ENCODE measurements at places on chromosomes 7 and 10.
A peak's percentile ranks its signal among the peaks of the same experiment; 100 is the strongest.

DNA sequence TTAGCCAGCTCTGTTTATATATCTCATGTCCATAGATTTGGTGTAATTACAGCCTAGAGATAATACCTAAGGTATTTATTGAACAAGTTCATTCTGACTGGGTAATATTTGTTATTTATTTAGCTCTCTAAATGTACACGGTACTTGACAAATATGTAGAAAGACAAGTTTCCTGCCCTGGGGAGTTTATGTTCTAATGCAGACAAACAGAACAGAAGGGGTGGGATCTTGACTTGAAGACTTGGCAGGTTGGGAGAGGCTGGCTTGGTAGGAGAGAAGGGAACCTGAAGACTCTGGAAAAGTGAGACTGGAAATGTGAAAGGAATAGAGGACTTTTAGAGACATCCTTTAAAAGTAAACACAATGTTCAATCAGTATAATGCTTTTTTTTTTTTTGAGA is 97.7 kb upstream of the CDK6 start:
- DNase-seq: no peak

DNA sequence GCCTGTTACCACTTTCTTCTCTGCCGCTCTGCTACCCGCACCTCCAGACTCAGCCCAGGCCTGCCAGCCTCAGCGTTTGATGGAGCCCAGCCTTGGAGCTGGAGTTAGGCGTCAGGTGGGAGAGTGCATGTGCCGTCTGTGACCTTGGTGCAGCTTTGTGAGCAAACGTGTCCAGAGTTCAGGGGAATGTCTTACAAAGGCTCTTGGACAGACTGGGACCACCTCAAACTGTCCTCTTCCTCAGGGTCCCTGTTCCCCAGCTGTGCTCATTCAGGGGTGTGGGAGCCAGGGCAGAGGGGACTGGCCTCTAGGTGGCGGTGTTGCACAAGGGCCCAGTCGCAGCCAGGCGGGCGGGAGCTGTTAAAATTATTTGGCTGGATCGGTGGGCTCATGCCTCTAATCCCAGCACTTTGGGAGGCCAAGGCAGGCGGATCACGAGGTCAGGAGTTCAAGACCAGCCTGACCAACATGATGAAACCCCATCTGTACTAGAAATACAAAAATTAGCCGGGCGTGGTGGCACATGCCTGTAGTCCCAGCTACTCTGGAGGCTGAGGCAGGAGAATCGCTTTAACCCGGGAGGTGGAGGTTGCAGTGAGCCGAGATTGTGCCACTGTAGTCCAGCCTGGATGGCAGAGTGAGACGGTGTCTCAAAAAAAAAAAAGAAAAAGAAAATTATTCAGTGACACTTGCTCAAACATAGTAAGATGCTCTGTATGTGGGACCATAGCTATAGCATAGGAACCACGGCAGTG is 89.2 kb downstream of the ADCY1 start:
- DNase-seq: peak; percentile 16

DNA sequence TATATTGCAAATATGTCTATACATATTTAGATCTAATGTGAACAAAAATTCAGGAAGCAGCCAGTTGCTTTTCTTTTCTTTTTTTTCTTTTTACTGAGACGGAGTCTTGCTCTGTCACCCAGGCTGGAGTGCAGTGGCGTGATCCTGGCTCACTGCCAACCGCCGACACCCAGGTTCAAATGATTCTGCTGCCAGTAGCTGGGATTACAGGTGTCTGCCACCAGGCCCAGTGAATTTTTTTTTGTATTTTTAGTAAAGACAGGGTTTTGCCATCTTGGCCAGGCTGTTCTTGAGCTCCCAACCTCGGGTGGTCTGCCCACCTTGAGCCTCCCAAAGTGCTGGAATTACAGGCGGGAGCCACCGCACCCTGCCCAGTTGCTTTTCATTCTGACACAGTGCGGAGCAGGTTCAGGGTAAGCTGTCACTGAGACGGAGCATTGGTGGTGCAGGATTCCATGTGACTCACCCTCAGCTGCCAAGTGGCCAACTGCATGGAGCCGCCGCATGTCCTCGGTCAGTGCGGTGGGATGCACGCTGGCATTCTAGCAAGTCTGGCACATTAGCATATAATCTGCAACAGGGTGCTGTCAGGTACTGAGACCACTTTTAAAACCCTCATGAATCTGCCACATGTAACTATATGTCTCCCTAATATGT is 362.7 kb downstream of the DNAJB6 start:
- no peak for DNase-seq

GRCh38 chr7:53100091-53100490 is 64.7 kb downstream of the POM121L12 start:
- no peak for DNase-seq

- no peak for DNase-seq
Observed at GRCh38 chr7:103686064-103686463, 240.1 kb upstream of the SLC26A5 start.

GRCh38 chr10:14533295-14533694 is 202.6 kb upstream of the FRMD4A start:
- DNase-seq: no peak

- DNase-seq: no peak
Observed at GRCh38 chr7:158328376-158329013, 259.1 kb downstream of the PTPRN2 start.

GRCh38 chr7:41093141-41093540 is 609.7 kb downstream of the INHBA start:
- no peak for DNase-seq

DNA sequence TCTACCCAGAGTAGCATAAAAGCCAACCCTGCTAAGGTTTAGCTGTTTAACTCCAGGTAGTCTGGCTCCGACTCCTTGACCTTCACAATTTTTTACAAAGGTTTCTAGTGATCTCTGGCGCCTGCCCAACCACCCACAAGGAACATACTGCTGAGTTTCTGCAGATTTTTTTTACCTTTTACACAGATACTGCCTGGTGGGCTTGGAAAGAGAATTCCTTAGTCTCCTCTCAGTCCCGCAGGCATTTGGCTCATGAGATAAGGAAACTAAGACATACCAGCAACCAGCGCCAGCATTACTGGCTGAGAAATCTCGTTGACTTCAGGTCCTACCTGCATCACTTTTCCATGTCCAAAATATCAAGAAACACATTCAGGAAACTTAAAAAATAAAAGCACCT is 51.1 kb upstream of the LYZL1 start:
- DNase-seq: no peak

GRCh38 chr10:27242951-27243551 is 2.5 kb upstream of the ACBD5 start:
- peak; percentile 87 for DNase-seq

DNA sequence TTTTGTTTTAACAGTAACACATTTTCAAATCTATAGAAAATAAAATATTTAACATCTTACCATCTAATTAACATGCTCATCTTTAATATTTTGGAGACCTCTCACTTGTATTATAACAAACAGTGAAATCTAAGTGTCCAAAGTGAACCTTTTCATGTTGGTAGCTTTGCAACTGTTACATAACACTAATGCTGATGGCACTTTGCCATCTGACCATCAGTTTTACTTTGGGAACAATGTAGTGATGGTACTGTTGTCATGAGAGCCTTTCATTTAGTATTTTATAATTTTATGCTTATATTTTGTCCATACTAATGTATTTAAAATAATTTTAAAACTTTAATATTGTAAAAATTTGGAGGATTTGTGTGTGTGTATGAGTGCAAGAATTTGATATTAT is 1017.0 kb upstream of the KCND2 start:
- DNase-seq: no peak

DNA sequence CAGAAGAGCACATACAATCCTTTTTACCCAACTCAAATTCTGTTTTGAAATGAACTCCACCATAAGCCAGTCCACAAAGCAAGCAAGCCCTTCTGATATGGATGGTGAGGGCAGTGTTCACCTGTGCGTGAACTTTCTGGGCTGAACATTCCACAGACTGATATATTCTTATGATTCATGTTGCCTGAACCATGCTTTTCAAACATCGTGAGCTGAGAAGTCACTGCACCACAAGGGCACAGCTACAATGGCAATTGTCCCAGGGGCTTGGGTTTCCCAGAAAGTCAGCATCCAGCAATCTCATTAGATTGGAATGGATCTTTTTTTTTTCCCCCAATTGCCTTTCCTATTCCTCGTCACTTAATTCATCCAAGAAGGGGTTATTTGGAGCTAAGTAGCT is 86.9 kb upstream of the ZNF438 start:
- no peak for DNase-seq

DNA sequence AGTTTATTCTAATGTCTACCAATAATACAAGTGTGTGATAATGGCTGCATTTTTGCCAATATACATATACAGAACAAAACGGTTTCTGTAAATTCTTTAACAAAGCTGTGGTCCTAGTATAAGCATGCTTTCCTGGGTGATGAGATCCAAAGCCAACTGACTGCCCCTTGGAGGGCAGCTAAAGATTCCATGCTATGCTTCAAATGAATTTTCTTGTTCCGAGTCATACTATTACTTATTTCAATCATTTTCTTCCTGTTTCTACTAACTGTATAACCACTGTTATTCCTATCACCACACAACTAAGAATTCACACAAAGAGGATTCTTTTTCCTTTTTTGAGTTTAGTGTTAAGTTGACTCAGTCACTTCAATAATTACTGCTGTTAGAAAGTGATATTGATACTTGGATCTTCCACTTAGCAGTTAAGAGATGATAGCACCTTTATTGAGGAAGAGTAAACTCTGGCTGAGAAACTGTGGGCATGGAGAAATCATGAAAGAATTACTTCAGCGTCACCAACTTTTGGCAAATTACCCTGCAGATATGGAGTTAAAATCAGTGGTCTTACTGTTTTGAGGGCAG is 197.5 kb downstream of the ARL4A start:
- DNase-seq: peak; percentile 12

GRCh38 chr10:126041804-126042231 is 145.5 kb downstream of the FANK1 start:
- peak; percentile 80 for DNase-seq

GRCh38 chr7:28759475-28759971 is 198.6 kb downstream of the TRIL start:
- no peak for DNase-seq

DNA sequence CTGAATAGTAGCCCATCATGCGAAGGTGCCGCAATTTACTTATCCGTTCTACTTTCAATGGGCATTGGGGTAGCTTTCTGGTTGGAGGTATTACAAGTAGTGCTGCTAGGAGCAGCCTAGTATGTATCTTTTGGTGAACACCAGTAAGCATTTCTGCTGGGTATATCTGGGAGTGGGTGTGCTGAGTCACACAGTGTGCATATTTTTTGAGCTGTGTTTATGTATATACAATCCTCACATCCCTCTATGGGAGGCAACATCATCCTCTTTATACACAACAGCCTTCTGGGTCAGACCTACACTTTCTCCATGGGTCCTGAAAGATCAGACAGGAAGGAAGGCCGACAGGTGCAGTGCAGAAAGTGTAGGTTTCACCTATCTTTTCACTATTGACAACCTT is 36.3 kb downstream of the PYROXD2 start:
- no peak for DNase-seq

DNA sequence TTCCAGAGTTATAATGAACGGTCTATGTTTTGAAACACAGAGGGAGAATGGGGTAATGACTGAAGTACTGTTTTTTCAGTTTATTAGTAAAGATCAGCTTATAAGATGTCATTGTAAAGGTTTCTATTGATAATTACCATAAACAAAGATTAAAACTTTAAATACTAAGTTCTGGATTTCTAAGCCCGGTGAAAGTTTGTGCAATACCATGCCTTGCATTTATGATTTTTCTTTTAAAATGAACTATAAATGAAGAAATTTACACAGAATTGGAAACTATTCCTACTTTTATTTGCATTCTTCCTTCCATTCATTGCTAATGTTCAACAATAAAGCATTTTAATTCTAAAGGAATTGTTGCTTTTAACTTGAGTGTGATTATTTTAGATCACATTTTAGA is 4.9 kb downstream of the MEOX2 start:
- no peak for DNase-seq

DNA sequence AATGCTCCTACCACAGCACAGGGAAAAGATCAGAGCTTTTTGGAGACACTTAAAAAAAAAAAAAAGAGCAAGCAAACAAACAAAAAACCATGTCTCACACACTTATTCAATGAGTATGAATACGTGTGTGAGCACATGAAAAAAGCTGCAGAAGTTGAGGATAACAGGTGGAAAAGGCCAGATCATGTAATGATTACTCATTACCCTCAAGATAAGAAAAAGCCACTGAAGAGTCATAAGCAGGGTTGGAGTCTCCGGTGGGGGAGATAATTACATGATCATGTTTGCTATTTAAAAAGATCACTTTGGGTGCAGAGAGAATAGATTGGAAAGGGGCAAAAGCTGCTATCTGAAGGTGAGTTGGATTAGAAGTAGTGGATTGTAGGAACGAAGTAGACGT is 77.0 kb downstream of the POU6F2 start:
- no peak for DNase-seq

DNA sequence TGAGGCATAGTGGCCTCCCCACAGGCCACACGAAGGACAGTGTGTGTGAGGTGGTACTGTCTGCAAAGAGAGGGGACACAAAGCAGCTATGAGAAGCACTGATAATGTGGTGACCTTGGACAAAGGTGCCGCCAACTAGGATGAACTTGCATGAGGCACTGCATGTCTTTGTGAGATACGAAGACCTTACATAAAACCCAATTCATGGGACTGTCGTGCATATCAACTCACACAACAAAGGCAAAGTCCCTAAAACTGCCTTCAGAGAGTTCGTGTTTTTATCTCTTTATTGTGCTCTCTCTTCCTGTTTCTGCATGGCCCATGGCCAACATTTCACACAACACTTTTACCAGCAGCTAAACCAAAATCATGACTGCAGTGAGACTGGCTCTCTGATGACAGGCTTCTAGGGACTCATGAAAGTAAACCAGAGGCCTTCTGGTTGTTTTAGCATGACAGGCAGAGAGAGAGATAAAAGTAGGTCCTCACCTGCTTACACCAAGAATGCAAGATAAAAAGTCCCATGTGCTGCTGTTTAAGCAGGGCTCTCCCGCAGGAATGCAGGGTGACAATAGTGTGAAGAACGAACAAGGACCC is 347.8 kb downstream of the ELMO1 start:
- DNase-seq: no peak

DNA sequence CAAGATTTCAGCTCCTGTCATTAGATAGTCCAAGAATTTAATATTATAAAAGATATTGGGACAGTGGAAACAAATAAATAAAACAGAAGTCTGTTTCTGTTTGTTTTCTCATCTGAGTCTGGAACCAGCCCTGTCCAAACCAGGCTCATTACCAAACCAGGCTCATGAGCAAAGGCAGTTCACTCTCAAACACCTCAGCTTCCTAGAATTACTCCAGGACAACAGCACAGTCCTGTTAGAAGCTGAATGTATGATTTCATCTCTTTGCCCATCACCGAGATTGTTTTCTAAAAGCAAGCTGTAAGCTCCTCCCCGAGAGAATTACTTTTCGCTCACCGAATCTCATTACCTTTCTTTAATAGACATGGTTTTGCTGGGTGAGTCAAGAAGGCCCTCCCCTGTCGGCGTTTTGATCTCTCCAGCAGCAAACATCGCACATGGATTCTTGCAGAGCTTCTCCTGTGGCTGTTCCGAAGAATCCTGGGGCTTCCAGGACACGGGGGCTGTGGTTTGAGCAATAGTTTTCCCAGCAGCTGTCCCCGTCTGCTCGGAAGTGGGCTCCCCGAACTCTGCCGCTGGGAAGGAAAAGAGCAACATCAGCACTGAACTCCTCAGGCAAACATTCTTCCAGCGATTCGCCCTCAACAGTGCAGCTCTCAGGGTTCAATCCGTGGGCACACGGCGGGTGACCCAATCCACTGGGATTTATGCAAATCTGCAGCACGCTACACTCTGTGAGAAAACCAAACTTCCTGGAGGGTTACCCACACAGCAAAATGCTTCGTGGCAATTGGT is 112.5 kb downstream of the SVIL start:
- no peak for DNase-seq
